Activated T-helper 1 cell treated with anti-CD3 and anti-CD28 coated beads, Interleukin-2, amount 50 U/mL, for 16 hours (primary cell): ENCODE measurements at places on chromosomes 5 and 9.
A peak's percentile ranks its signal among the peaks of the same experiment; 100 is the strongest.

DNA sequence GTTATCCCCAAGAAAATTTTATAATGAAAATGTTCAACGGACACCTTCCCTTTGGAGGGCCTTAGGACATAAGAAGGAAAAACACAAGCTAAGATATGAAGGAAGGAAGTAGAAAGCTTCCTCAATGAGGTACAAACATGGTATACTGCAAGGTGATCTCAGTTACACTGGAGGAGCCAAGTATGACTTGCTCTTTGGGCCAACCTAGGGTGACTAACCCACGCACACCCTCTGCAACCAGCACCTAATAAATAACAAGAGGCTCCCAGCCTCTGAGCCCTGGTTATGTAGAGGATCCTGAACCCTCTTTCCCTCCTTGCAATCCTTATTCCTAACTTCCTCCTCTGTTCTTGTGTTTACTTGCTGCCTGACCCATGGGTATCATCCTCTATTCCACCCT is 38.3 kb upstream of the KCNV2 start:
- DNase-seq, result no peak

- DNase-seq, result no peak
These were observed 135.2 kb downstream of the RXRA start for GRCh38 chr9:134461426-134461982.

DNA sequence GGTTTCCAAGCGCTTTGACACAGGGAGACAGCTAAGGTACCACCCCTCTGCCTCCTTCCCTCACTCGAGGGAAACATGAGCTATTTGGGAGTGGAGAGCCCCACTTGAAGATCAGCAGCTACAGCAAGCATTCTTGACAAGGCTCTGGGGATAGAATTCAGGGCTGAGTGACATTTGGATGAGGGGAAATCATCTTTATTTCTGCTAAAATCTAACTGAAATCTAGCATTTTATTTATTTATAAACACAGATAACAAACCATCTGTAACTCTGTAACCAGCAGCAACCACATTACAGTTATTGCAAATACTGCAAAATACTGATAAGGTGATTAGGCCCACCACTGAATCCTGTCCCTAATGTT is 22.4 kb downstream of the RNF130 start:
- DNase-seq, result no peak

- no peak for DNase-seq
These were observed 76.6 kb downstream of the MAPKAP1 start for GRCh38 chr9:125630436-125630835.

GRCh38 chr5:152532714-152533113 is 127.6 kb upstream of the NMUR2 start:
- DNase-seq, result no peak

DNA sequence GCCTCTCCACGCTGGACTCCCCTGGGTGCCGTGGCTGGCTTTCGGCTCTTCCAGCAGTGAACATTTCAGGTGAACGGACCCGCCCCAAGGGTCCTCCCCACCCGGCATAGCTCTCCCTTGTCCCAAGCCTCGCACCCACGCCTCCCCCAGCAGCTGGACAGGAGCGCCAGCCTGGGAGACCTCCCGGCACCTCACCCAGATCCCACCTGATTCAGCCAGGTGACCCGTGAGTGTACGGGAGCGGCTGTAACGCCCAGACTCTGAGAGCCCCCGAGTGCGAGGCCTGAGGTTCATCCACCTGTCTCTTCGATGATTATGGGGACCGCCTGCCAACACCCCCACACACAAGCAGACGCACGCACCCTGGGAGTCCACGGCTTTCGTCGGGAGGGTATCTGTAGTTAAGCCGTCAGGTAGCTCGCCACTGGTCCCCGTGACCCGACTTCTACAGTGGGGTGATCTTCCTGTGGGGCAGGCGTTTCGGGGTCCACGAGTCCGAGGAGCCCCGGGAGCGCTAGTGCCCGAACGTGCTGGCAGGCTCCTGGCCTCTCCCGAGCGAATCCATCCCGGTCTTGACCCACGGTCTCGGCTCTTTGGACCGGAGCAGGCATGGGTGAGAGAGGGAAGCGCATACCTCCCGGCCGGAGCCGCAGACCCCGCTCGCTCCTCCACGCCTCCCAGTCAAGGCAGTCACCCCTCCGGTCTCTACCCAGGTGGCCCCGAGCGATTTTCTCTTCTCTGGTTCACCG is 14.9 kb downstream of the TRIM7 start:
- DNase-seq, result peak; percentile 12

DNA sequence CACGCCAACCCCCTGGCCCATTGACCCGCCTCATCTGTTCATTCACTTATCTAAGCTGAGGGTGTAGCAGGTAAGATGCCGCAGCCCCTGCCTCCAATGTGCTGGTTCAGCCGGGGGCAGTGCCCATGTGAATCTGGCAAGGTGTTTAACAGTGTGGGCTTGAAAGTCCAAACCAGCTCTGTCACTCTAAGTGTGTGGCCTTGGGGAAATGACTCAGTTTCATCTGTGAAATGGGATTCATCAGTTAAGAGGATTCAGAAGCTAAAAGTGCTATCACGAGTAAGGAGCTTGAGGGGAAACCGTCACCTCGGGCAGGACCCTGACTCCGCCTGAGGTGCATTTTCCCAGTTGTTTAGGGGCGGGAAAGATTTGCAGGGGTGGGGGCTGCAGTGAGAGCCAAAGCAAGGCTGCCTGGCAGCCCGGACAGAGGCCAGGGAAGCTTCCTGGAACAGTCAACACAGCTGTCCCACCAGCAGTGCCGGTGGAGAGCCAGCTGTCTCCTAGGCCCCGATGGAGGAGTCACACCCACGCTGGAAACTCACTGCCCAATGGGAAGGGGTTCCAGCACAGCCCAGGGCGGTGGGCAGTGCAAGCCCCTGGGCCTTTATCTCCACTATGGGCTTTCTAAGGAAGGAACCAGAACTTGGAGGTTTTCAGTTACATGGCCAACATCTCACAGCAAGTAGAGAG is 9.7 kb upstream of the URM1 start:
- no peak for DNase-seq

DNA sequence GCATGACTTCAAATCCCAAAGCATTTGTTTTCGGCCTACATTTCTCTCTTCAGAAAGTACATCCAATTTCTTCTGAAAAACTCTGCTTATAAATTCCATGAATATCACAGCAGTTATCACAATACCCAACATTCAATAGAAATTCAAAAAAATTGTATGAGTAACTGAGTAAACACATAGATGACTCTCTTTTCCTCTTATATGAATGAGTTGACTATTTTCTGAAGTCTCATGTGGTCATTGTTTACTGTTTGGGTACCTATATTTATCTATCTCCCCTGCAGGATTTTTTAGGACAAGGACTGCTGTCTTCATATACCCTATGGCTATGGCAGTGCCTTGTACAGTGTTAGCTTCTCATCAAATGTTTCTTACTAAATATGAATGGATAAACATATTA is 157.1 kb downstream of the HTR1A start:
- no peak for DNase-seq

GRCh38 chr9:133916159-133916541 is 76.0 kb downstream of the VAV2 start:
- no peak for DNase-seq

DNA sequence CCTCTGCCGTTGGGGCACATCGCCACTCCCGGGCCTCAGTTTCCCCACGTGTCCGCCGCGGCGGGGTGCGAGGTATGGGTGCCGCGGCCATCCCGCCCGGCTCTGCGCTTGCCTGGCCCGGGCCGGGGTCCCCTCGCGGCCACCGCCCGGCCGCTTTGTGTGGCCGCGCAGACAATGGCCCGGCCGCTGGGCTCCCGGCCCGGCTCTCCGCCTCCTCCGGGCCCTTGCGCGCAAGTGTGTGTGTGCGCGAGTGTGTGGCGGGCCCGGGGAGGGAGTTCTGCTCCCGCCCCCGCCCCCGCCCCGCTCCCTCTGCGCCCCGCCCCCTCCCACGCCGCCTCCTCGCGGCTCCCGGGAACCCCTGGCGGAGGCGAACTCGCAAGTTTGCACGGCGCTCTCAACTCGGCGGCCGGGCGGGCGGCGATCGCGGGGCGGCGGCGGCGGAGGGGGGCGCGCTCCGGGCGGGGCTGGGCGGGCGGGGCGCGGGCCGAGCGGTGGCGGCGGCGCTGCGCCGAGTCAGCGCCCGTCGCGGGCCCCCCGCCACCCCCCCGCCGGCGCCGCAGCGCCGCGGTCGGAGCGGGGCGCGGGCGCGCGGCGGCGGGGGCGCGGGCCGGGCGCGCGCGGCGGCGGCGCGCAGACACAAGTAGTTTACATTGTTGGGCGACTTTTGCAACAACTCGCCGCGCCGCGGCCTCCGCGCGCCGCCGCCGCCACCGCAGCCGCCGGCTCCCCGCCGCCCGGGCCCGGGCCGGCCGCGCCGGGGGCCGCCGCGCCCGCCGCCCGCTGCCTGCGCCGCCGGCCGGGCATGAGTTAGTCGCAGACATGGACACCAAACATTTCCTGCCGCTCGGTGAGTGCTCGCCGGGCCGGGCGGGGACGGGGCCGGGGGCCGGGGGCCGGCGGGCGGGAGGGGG is at the start of gene RXRA:
Gene RXRA, plus strand, starts transcription at position 643 of the 911 bp plus-strand sequence. Its CDS starts 177 bp downstream, at position 820.
- DNase-seq, result peak; percentile 37

- DNase-seq, result no peak
These were observed 309.4 kb downstream of the NR3C1 start for GRCh38 chr5:143094087-143094521.

DNA sequence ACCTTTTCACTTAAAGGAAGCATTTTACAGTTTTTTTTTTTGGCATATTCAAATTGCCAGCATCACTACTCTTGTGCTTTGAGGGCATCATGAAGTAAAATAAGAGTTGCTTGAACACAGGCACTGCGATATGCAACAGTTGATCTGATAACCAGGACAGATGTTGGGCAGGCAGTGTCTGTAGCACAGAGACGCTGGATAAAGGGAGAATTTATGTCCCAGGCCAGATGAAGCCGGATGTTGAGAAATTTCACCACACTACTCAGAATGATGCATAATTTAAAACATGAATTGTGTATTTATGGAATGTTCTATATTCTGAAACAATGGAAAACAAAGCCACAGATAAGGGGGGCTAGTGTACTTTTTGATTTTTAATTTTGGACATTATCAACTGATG is 71.4 kb downstream of the SLC12A2 start:
- no peak for DNase-seq

GRCh38 chr5:123436201-123436600 is 13.0 kb upstream of the CEP120 start:
- DNase-seq, result no peak

- DNase-seq, result no peak
These were observed 271.8 kb upstream of the DMAC1 start for GRCh38 chr9:8071445-8071798.

- DNase-seq, result no peak
These were observed 57.6 kb upstream of the RASA1 start for GRCh38 chr5:87210076-87210475.

- DNase-seq, result no peak
These were observed 207.3 kb upstream of the SGCD start for GRCh38 chr5:156119692-156120091.

GRCh38 chr5:22521521-22521920 is 331.6 kb downstream of the CDH12 start:
- no peak for DNase-seq

DNA sequence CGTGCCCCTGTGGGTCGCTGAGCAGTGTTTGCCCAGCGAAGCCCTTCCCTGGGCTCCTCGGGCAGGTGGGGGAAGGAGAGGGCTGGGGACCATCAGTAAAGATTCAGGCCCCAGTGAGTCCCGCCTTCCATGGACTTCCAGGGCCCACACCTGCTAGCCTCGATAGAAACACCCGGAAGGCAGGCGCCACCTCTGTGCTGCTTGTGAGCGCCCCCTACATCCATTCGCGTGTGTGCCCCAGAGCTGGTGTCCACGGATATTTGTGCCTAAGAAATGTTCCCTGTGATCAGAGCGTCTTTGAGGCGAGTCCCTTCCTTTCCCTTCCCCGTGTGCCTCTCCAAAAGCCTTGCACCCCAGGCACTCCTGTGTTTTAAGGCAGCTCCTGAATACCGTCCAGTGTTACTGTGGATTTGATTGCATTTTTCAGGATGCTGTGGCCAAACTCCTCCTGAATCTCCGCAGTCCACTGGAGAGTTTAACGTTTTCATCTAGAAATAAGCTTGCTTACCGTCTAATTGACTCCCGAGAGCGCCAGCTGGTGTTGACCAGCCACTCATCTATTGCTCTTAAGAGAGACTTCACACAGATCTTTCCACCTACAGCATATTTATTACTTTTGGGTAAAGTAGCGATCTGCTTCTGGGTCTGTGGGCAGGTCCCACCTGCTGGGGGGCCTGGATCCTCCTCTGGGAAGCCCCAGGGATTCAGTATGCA is 101.4 kb downstream of the COL5A1 start:
- DNase-seq, result no peak

GRCh38 chr9:76655121-76655541 is 109.1 kb upstream of the PCA3 start:
- no peak for DNase-seq

- DNase-seq, result no peak
These were observed 31.4 kb downstream of the AHRR start for GRCh38 chr5:352639-353611.

DNA sequence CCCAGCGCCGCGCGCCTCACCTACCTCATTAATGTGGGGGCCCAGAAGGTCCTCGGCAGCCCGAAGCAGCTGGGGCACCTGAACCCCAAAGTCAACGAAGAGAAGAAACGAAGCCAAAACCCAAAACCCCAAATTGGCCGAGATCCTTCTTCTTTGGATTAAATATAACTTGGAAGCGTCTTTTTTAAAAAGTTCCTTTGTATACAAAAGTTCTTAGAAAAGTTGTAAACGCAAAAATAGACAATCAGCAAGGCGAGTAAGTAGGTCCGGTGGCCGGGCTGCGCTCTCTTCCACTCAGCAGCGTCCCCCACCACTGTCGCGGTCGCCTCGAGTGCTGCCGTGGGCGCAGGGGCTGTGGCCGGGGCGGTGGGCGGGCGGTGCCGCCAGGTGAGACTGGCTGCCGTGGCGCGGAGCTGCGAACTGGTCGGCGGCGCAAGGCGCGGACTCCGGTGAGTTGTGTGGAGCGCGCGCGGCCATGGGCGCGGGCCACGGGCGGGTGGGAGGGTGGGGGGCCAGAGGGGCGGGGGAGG is 360 bp downstream of the KLF4 start:
- DNase-seq, result no peak

DNA sequence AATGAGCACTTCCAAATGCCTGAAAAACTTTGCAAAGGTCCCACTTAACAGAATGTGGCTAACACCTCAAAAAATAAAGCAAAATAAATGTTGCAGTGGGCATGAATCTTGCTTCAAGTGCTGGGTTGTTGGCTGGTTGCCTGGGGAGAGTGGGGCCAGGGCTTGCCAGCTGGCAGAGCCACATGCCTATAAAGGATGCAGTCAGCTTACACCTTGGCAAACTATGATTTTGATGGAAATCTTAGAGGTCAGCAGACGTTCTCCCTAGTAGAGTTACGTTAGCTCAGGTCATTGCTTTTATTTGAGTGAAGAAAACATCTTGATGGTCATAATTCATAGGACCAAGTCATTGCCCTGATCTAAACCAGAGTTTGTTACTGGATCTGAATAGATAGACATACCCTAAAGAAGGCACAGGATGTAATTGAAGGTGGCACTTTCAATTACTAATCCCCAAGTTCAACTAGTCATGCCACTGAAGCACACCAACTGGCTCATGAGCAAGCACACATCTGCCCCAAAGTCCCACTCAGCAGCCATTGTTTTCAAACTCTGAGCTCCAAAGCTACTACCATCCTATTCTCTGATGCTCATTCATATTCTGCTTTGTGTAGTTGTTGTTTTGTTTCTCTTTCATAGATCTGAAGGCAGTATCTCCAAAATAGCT is 51.2 kb upstream of the ZSWIM6 start:
- no peak for DNase-seq
